ENCODE measurements at places on chromosomes 6 and 20. TPM values are rescaled to one million over a fixed set of nuclear protein-coding genes. Genes with fewer than 3 reads are reported as not detected.

- no peak for DNase-seq
Observed at GRCh38 chr20:16388731-16389130, 184.5 kb downstream of the KIF16B start.

DNA sequence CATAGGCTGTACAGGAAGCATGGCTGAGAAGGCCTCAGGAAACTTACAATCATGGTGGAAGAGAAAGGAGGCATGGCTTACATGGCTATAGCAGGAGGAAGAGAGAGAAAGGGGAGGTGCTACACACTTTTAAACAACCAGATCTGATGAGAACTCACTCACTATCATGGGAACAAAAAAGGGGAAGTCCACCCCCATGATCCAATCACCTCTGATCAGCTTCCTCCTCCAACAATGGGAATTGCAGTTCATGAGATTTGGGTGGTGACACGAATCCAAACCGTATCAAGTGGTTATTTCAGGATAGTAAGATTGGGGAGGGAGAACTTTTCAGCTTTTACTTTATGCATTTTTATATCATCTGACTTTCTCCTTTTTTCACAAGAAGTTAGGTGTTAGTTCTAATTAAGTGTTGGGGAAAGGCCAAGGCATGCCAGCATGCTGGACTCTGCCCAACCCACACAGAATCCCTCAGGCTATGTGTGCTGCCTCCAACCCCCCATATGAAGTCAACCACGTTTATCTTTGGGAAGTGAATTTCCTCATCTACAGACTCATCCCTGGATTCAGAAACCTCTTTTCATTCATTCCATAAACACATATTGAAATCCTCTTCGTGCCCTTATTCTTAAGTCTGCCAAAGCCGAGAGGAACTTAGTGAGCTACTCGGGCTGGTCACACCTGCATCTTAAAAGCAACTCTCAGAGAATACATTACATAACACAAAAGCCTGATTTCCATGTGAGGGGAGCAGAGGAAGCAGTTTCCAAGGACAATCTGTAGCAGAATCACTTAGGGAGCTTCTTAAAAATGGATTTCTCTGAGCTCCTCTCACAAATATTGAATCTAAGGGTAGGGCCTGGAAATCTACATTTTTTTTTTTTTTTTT, 16.7 kb upstream of the CLIC5 start:
- no peak for DNase-seq

- no peak for DNase-seq
Observed at GRCh38 chr20:31543966-31544598, 29.8 kb downstream of the HM13 start.

DNA sequence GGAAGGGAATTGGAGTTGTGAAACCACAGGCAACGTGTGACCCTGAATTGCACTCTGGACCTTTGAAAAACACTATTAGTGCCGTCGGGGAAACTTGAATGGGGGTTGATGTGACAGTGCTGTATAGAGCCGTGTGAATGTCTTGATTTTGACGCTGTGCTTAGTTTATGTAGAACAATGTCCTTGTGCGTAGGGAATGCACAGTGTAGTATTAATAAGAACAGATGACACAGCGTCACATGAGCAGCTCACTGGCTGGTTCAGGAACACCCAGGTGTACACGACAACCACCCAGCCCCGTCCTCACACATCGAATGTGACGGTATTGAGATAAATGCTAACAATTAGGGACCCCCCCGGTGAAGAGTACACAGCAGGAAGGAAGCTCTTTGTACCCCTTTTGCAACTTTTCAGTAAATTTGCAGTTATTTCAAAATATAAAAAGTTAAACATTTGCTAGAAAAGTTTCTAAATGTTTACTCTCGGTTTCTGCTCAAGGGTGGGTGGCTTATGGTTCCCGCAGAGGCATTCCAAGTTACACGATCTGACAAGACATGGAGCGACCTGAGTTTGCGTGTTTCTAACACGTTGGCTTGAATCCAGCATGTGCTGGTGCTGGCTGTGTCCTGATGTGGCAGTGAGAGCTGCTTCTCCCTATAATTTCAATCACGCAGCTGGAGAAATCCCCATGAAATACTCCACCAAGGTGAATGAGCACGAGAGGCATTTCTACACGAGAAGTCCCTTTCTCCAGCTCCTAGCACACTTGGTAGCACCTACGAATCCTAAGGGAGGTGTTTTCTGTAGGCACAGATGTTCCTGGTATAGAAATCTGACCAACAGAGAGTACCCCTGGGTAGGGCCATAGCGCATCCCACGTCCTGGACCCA, 208.0 kb upstream of the EXOC2 start:
- no peak for DNase-seq

- DNase-seq, result no peak
Observed at GRCh38 chr6:30760549-30760948, 16.2 kb upstream of the IER3 start.

DNA sequence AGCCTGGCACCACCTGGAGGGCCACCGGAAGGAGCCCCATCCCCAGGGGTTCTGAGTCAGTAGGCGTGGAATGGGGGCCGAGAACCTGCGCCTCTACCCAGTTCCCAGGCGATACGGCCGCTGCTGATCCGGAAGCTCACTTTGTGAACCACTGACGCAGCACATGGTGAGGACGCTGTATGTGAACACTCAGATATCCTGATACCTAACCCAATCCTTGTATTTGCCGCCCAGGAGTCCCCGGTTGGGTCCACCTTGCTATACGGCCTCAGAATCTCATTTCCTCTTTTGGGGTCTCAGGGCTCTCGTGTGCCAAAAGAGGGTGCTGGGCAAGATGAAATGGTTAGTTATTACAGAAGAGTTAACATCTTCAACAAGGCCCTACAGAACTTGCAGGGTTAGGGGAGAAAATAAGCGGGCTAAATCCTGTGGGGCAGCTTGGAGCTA, 604 bp upstream of the RAB5IF start:
- no peak for DNase-seq

DNA sequence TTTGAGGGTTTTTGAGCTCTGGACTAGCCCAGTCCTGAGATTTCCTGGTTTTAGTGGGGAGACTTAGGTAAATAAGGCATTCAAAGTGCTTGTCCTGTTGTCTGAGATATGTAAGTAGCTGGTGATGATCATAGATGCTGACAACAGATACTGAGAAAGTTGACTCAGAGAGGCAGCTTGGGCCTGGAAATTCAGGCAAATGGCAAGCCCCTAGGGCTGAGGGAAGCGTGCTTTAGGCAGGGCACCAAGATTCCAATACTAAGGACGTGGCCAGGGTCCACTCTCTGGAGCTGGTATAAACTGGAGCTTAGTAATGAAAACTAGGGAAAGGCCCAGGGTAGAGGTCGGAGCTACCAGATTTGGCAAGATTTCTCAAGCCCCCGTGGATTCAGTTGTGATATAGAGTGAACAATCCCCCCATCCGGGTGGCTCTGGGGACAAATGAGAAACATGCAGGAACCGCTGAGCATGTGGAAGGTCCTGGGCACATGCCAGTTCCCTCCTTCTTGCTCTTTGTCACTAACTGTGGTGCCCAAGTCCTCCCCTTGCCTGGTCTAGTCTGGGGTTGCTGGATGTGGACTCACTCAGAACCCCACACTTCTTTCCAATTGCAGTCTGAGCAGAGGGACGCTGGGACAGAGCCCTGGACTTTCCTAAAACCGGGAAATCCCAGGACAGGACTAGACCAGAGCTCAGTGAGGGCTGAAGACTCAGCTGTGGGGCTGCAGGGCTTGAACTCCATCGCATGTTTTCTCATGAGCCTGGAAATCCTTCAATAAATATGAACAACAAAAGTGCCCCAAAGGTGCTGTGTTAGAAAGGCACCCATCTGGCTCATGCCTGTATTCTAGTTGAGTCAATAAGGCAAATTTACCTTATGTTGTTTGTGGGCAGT, 10.3 kb downstream of the SLC22A3 start:
- DNase-seq, result no peak

DNA sequence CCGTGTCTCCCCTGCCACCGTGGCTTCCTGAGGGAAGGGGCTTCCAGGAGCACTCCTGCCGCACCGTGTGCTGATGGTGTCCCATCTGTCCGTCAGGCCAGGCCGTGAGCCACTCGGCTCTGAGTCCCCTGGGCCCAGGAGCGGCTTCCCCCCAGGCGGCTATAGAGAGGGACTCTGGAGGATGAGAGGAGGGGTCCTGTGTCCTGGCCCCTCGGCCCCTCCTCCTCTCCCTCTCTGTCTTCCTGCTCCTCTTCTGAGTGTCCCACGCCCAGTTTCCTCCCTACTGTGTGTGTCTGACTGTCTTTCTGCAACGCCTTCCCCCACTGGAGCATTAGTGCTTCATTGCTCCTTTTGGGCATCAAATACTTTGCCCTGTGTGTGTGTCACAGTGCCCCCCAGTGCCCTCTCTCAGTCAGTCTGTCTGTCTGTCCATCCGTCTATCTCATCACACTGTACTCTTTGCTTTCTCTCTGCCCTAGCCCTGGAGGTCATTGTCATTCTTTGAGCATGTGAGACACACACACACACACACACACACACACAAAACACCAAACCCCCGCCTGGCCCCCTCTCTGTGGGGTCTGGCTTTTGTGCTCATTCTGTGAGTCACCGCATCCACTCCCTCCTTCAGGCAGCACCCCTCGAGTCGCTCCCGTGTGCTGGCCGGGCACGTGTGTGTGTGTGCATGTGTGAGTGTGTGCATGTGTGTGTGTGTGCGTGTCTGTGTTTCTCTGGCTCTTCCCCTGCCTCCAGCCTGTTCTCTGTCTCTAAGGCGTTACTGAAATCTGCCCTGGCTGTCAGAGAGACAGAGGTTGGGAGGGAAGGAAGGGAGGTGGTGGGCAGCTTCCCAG, 71.9 kb downstream of the SRC start:
- DNase-seq, result no peak

GRCh38 chr6:30112402-30112994, 392 bp downstream of the TRIM31 start:
- no peak for DNase-seq

DNA sequence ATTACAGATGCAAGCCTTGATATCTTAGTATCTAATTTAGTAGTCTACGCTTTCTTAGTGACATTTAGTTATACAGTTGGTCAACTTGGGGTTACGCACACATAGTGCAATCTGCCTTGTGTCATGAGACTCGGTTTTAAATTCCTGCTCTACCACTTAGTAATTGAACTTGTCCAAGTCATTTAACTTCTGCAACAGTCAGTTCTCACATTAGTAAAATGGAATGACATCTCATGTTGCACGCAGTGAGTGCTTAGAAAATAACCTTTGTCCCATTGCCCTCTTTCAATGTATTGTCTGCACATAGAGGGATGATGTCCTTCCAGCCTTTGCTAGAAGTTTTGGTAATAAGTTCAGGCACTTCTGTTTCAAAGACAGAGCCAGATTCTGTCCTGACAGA, 48.6 kb downstream of the TMEM170B start:
- DNase-seq, result no peak

GRCh38 chr6:26421259-26422144, 18.8 kb upstream of the BTN3A3 start:
- DNase-seq, result peak; percentile 93

- DNase-seq, result no peak
Observed at GRCh38 chr6:20252311-20252710, 40.0 kb upstream of the MBOAT1 start.

- no peak for DNase-seq
Observed at GRCh38 chr20:46970937-46971630, 76.4 kb downstream of the EYA2 start.

GRCh38 chr20:9507544-9508239, 6.7 kb upstream of the LAMP5 start:
- DNase-seq, result no peak

DNA sequence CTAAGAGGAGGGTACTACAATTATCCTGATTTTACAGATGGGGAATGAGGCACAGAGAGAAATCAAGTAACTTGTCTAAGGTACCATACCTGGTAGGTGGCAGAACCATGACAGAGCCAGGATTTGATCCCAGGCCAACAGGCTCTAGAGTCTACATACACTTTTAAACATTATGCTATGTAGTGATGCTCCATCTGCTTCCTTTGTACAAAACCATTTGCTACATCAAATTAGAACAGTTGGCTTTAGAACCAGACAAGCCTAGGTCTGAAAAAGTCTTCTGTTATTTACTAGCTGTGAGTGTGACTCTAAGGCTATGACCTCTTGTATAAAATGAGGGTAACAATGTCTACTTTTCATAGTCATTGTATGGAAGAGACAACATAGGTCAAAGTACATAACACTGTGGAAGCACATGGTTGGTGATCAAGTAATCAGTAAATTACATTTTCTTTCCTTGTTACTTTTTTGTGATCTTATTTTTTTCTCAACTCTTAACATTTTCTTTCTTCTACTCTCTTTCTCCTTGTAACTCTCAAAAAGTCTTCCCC, 122.1 kb downstream of the PDSS2 start:
- no peak for DNase-seq

DNA sequence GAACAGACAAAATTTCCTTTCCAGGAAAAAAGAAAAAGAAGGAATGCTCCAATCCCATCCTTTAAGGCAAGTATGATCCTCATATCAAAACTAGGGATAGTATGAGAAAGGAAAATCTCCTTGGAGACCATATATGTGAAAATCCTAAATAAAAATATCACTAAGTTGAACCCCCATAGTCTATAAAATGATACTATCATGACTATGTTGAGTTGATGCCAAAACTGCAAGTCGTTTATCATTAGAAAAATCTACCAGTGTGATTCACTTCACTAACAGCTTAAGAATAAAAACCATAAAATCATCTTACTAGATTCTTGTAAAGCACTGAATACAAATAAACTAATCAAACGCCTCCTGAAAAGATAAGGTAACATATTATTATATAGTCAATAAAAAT, 76.6 kb upstream of the STXBP5 start:
- no peak for DNase-seq

GRCh38 chr6:28953039-28953584, 29.3 kb upstream of the TRIM27 start:
- no peak for DNase-seq

DNA sequence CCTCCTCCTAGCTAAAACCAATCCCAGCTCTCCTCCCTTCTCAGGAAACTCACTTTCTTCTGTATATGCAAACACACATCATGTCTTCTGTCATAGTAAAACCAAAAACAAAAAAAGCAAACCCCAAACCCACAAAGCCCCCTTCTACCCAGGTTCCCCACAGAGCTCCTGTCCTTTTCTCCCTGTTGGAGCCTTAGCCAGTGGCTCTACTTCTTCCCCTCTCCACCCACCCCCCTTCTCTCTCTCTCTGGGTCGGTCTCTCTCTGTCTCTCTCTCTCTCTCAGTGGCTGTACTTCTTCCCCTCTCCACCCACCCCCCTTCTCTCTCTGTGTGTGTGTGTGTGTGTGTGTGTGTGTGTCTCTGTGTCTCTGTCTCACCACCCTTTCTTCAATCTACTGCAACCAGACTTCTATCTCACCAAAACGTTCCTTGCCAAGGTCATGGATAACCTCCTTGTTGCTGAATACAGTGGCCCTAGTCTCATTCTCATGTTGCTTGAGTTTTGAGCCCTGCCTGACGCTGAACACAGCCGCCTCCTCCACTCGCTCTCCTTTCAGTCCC, 8.7 kb upstream of the OSER1 start:
- DNase-seq, result no peak

DNA sequence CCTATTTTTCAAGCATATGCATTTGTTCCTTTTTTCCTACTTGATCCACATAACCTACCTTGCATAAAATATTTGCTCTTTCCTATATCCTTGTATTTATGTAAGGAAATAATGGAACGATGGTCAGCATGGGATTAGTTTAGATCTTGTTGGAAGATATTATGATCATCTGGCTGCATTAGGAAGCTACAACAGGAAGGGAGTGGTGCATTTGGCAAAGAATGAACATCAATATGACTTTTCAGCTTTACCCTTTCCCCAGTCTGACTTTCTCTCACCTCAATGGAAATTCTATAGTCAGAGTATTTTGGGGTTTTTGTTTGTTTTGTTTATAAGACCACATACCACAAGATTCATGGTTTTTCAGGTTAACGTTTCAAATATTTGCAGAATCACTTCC, 66.0 kb downstream of the HS3ST5 start:
- no peak for DNase-seq

TNFRSF6B gene
- 3.8 TPM for polyA plus RNA-seq

POU5F1 gene
- 1.8 TPM for polyA plus RNA-seq

NTSR1 gene
- polyA plus RNA-seq, result 0.99 TPM

KHDC1L gene
- polyA plus RNA-seq, result 0.32 TPM

PI16 gene
- 1.1 TPM for polyA plus RNA-seq
